ENCODE measurements at places on chromosomes 16 and 17. TPM values are rescaled to one million over a fixed set of nuclear protein-coding genes. Genes with fewer than 3 reads are reported as not detected.

The BLTP2 gene
- 62.5 TPM for total RNA-seq

DNA sequence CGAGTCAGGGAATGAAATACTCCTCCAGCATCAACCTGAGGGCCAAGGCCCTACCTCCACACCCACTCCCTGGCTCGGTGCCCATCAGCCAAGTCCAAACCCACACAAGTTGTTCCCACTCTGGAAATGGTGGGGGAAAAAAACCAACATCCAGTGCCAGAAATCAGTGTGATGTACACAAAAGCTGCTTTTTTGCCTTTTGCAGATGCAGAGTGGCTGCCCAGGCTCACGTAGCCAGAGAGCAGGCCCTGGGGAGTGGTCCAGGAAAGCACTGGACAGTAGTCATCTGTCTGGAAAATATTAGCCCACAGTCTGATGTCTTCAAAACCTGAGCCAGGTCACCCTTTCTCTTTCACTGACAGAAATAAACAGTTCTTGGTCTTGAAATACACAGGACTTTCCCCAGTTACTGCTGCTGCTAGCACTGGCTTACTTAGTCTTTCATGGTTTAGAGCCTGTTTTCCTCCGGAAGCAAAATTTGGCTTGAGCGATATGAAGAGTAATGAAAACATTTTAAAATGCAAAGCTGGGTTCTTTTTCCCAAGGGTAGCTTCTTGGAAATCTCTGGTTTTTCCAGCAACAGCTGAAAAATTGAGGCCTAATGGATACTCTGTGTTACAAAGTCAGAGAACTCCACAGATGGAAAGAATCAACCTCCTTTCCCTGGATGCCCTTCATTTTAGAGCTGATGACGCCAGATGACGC, 18.2 kb upstream of the NOS2 start:
- no peak for DNase-seq
- H3K36me3 ChIP-seq: no peaks in the 10 kb centered on the region
- no peaks in the 10 kb centered on the region for H3K27me3 ChIP-seq
- H3K4me3 ChIP-seq: no peak overlapping the region
- H3K27ac ChIP-seq: peak overlapping the region; percentile 23

DNA sequence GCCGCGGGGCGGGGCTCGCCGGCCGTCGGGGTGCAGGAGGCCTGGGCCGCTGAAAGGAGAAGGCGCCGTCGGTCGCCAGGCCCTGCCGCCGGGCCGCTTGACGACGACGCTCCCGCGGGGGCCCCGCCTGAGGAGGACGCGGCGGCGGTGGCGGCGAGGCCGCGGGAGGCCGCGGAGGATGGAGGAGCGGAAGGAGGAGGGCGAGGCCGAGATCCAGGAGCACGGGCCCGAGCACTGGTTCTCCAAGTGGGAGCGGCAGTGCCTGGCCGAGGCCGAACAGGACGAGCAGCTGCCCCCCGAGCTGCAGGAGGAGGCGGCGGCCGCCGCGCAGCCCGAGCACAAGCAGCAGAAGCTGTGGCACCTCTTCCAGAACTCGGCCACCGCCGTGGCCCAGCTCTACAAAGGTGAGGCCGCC, 430 bp downstream of the HAPSTR1 start:
- no peak for DNase-seq
- H3K27me3 ChIP-seq: no peaks in the 10 kb centered on the region
- peak overlapping the region; percentile 99 for H3K27ac ChIP-seq
- H3K4me1 ChIP-seq: peaks cover 45% of the 10 kb centered on the region
- peak overlapping the region; percentile 92 for H3K4me3 ChIP-seq

GRCh38 chr17:39169101-39169500, 3.1 kb upstream of the ARL5C start:
- no peak for DNase-seq
- H3K4me3 ChIP-seq: no peak overlapping the region
- H3K36me3 ChIP-seq: no peaks in the 10 kb centered on the region
- no peaks in the 10 kb centered on the region for H3K27me3 ChIP-seq

DNA sequence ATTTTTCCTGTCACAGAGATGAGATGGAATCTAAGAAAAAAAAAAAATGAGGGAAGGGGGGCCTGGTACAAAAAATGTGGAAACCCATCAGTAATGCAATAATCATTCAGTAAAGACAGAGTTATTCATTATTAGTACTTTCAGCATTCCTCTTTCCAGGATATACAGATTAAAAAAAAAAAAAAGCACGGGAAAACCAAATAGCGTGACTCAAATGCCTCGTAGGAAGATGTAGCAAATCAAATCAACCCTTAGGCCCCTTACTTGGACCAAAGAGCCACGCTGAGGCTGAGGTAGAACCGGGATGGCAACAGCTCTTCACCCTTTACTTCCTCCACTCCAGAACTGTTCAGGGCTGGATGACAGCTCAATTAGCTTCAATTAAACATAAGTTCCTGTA, 52.5 kb downstream of the SMG6 start:
- no peaks in the 10 kb centered on the region for H3K4me1 ChIP-seq
- DNase-seq: no peak
- no peak overlapping the region for H3K27ac ChIP-seq
- H3K4me3 ChIP-seq: no peak overlapping the region
- peaks cover 8% of the 10 kb centered on the region for H3K36me3 ChIP-seq

- H3K4me1 ChIP-seq: peaks cover 26% of the 10 kb centered on the region
- H3K36me3 ChIP-seq: peaks cover 23% of the 10 kb centered on the region
- no peaks in the 10 kb centered on the region for H3K27me3 ChIP-seq
- no peak overlapping the region for H3K4me3 ChIP-seq
- H3K27ac ChIP-seq: no peak overlapping the region
- peak; percentile 68 for DNase-seq
These were observed 55.6 kb downstream of the BAIAP2 start for GRCh38 chr17:81090361-81091136.

DNA sequence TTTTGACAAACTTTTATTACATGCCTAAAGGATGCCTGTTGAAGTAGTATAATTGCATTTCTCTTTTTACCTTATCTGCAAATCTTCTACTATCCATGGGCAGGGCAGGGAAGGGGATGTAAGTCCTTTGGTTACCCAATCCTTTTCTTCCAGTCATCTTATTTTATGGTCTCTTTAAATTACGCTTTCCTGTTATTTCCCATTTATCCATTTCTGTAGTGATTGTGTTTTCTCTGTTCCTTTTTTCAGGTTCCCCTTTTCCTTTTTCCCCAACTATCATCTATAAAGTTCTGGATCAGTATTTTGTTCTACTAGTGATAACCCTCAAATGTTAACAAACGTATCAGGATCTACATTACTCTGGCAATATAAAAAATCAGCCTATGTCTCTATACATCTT, 3.3 kb upstream of the ABCA9 start:
- no peak overlapping the region for H3K4me3 ChIP-seq
- no peak overlapping the region for H3K27ac ChIP-seq
- no peak for DNase-seq
